ENCODE measurements at places on chromosomes 12 and 14.
A peak's percentile ranks its signal among the peaks of the same experiment; 100 is the strongest.

- DNase-seq: peak; percentile 88
Measured at GRCh38 chr14:76918782-76919394, 92.7 kb downstream of the LRRC74A start.

DNA sequence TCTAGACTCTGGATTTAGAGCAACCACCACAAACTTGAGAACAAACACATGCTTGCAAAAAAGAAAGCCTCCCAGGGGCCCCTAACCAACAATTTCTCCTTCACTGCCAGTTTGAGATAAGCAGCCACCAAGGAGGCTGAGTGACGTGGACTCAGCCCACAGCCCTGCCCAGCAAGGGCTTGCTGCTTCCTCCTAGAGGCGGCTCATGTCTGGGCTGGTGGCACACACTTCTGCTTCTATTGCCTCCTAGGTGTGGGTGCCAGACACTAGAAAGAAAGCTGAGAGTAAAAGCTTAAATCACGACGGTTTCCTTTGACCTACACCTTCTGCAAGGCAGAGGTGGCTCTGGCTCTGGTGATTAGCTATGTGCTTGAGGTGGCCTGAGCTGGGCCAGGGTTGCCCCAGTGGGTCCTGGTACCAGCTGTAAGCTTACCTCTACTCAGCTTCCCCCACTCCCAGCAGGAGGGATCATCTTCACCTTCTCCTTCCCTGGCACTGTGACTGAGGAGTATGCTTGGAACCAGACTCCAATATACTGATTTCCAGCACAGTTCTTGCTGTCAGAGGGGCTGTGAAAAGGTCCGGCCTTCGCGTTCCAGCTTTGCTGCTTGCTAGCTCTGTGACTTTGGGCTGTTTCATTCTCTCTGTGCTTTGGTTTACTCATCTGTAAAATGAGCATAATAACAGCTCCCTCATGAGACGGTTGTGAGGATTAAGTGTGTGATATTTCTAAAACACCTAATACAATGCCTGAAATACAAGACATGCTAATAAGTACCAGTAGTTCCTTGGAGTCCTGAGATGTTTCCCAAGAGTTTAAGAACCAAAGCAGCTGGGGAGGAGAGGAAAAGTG lies 89.7 kb upstream of the PARP11 start:
- no peak for DNase-seq

DNA sequence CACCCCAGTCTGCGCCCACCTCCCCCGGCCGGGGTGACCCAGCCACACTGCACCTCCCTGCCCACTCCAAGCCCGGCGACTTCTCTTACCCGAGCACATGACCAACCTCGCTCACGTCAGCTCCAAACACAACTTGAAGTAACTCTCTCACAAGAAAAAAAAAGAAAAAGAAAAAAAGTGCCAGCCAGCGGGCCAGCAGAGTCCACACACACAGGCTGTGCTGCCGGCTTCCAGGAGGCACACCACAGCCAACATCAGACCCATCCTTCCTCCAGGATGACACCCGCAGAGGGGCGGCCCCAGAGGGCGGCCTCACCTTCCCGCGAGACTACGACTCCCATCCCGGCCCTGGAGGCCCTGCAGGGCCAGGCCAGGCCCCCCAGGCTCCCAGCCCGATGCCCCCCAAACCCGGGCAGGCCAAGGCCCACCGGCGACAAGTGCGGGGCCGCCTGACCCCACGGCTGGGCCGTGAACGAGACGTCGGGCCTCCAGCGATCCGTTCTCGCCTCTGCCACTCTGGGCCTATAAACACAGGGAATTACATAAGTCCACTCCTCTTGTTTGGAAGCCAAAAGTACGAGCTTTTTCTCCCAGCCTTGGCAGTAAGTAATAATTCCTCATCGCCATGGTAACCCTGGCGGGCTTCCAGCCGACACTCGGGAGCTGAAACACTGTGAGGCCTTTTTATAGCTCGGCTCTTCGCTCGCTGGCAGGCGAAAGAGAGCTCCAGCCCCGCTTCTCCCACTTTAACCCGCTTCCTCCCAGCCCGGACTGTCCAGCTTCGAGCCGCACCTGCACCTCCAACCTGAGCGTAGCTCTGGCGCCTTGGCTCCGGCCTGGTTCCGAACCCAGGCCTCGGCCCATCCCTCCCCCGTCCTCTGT lies 49.1 kb downstream of the NCOR2 start:
- peak; percentile 92 for DNase-seq

DNA sequence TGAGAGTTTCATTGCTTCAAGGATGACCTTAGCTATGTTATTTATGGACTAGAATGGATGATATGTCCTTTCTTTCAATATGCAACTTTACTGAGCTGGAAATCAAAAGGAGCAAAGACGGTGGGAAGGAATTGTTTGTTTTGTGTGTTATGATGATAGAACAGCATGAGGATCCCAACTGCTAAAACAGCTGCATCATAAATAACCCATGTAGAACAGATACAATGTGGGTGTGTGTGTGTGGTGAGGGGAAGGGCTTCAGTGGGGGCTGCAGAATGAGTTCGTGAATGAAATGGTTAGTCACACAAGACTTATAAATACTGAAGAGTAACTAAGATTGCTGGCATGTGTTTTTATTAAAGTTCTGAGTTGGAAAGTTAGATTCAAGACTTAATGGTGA lies 80.1 kb downstream of the DACT1 start:
- no peak for DNase-seq

GRCh38 chr14:90556666-90557450 lies 160.0 kb downstream of the CALM1 start:
- no peak for DNase-seq

- DNase-seq: no peak
Measured at GRCh38 chr14:34489324-34489723, 27.3 kb upstream of the SPTSSA start.

DNA sequence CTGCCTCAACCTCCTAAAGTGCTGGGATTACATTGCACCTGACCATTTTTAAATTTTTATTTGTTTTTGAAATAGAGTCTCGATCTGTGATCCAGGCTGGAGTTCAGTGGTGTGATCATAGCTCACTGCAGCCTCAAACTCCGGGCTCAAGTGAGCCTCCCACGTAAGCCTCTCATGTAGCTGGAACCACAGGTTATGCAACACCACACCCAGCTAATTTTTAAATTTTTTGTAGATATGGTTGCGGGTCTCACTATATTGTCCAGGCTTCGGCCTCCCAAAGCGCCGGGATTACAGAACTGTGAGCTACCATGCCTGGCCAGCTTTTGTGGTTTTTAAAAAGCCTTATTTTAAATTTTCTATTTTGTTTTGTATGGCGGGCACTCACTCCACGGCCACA lies 2.2 kb upstream of the DRAM1 start:
- no peak for DNase-seq

- no peak for DNase-seq
Measured at GRCh38 chr14:104108570-104109541, 23.4 kb downstream of the ASPG start.

DNA sequence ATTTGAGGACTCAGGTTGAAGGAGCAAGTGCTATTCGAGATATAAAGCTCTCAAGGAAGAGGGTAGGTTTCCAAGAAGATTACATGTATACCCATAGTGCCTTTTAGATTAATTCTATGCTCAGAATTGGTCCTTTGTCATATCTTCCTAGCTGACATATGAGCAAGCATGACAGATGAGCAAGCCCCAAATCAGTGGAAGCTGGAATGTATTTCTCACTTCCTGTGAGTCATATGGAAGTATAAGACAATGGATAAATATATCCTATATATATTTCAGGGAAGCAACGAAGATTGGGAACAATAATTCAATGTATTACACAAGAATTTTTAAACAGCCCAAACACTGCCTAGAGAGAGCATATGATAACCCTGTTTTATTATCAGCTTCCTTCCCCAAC lies 674.1 kb upstream of the ATXN7L3B start:
- DNase-seq: no peak

DNA sequence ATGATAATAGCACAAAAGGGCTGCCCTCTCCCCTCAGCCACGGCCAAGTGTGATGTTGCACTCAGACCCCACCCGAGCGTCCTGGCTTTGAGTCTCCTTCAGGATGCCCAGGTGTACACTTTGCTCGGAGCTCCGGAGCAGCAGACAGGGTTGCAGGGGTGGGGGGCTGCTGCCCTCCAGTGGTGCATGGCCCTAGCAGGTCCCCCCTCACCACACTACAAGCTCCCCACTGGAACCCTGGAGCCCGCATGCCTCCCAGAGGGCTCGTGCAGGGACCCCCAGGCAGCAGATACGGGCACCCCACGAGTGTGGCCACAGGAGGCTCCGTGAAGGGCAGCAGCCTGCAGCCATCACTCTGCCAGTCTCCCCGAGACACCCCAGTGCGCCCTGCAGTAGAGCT lies 69.9 kb upstream of the C14orf180 start:
- DNase-seq: no peak

Data from nucleus accumbens (tissue), 56 donors.